Activated T-helper 1 cell treated with anti-CD3 and anti-CD28 coated beads, Interleukin-2, amount 50 U/mL, for 16 hours (primary cell): ENCODE measurements at places on chromosomes 7 and 10.

- DNase-seq: no peak
These were observed 117.0 kb downstream of the POU6F2 start for GRCh38 chr7:39094731-39095130.

GRCh38 chr7:33459340-33459751 is 330.0 kb downstream of the BBS9 start:
- DNase-seq: no peak

- DNase-seq: no peak
These were observed 29.7 kb downstream of the GBX1 start for GRCh38 chr7:151137791-151138152.

DNA sequence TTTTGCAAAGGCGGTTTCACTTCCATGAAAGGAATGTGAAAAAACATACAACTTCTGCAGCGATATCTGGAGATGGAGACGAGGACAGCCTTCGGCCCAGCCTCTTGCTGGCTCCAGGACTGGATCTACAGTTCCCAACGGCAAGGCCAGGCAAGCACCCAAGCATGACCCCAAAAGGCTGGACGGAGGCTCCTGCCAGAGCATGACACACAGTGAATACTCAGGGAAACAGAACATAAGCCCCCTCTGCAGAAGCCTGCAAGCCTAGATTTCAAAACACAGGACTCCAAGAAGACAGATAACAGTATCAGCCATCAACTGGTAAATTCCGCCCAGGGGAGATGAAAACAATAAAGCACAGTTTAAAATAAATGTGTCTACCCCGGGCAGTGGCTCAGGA is 3.3 kb upstream of the LRRC27 start:
- no peak for DNase-seq

DNA sequence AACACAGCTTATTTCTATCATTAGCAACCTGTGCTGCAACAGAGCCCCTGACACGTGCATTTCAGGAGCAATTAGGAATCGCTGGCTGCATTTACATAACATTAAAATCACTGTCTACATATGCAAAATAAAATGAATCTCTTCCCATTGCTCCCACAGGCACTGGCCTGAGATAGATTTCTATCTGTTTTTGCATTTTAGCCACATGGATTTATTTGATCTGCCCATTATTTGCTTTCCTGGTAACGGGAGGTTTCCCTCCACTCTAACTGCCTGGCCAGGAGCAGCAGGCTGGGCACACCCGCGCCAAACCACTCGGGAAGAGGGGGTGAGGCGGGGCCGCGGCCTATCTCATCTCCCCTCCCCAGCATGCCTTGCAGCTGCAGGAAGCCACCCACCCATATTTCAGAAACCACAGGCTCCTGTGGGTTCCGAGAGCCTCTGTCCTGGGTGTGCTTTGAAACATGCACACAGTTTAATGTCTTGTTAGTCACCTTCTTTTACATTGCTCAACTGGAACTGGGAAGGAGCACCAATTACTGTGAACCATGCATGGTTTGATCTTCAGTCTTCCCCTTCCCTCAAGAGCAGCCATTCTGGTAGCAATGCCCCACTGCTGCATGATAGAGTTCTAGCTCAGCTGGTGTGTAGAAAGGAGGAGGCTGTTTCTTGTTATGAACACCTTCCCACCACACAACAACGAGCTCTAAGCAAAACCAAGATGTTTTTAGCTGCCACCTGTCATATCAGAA is 37.7 kb upstream of the IKZF1 start:
- DNase-seq: peak; percentile 55

- DNase-seq: no peak
These were observed 17.2 kb upstream of the MXI1 start for GRCh38 chr10:110190170-110190569.

GRCh38 chr10:45294681-45295080 is 20.7 kb downstream of the OR13A1 start:
- DNase-seq: no peak

GRCh38 chr7:157791261-157791660 is 454.5 kb downstream of the DNAJB6 start:
- DNase-seq: no peak

GRCh38 chr7:68767462-68767861 is 830.8 kb upstream of the AUTS2 start:
- DNase-seq: no peak

GRCh38 chr7:140670343-140670935 is 2.3 kb upstream of the ADCK2 start:
- DNase-seq: no peak

- DNase-seq: no peak
These were observed at the start of gene KLF14 for GRCh38 chr7:130733931-130734814. Gene KLF14, minus strand, starts transcription at chr7:130734207. Its CDS starts 174 bp downstream, at chr7:130734033.

GRCh38 chr7:139640681-139641080 is 117.2 kb downstream of the CLEC2L start:
- no peak for DNase-seq

DNA sequence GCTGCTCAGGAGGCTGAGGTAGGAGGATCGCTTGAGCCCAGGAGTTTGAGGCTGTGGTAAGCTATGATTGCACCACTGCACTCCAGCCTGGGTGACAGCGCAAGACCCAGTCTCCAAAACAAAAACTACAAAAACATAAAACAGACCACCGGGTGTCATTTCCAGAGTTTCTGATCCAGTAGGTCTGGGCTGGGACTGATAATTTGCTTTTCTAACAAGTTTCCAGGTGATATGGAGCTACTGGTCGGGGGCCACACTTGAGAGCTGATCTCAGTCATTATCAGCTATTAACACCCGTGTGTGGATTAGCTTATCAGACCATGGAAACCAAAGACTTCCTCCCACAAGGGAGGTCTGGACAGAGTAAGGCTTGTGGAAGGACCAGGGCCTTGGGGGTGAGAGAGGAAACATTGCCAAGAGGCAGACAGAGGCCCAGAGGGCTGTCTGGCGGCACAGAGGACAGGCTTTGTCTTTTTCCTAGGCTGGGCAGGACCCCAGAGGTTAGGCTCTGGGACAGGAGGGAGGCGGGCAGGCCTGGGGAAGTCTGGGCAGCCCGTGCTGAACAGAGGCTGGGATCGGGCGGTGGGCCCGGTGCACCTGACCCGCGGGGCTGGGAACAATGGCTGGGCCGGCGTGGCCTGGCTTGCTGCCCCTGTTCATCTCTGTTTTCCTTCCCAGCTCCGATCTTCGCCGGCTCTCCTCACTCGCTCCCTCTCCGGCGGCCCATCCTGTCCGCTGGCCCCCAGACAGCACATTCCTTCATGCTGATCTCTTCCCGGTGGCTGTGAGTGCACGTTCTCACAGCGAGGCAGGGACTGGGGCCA is 25.2 kb downstream of the TMEM270 start:
- no peak for DNase-seq

GRCh38 chr7:117555260-117555659 is 75.4 kb downstream of the CFTR start:
- DNase-seq: no peak

DNA sequence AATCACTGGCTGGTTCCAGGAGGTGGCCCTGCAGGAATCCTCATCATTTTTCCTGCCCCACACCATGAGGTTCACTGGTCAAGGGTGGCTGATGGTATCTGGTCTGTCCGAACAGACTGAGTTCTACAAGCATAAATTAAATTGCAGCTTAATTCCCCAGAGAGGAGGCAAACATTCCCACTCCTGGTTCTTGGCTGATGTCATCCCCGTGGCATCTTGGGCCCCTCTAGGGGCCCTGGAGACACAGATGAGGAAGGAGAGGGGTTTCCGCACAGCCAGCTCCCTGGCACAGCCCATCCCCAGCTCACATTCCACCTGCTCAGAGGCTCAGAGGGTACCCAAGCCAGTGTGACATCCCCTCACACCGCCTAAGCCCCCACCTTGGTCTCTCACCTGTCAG is 5.3 kb upstream of the KLRG2 start:
- no peak for DNase-seq

DNA sequence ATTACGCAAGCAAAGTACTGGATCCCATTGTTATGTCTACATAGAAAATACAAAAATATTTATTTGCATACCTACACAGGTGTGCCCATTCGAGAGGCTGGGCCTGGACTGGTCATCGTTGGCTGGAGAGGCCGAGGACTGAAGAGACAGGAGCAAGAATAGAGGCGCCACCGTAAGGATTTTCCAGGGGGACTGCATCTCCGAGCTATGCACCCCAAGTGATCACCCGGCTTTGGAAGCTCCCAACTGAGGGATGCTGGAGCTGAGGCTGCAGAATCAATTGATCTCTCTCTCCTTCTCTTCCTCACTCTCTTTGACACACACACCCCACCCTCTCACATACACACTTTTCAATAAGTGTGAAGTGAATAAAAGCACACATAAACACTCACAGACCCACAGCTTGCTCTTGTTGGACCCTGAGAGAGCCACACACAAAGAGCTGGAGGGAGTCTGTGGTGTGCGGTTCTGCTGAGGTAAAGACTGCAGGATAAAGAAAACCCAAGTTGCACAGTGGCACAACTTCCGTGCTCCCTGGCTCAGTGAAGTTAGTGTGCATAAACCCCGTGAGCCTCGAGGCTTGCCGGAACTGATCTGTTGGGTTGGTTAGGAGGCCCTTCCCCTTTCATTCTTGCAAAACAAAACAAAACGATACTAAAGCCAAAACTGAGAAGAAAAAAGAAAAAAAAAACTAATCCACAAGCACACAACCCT is at the start of gene AOAH:
Gene AOAH, minus strand, starts transcription at position 544 of the 714 bp plus-strand sequence. Its CDS starts 346 bp downstream, at position 198.
- peak; percentile 24 for DNase-seq

DNA sequence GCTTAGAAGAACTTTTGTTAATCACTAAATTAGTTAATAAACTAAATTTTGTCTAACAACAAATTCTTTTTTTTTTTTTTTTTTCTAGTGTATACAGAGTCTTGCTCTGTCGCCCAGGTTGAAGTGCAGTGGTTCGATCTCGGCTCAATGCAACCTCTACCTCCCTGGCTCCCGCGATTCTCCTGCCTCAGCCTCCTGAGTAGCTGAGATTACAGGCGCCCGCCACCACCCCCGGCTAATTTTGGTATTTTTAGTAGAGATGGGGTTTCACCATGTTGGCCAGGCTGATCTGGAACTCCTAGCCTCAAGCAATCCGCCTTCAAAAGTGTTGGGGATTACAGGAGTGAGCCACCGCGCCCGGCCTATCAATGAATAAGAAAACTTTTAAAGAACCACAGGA is 1.1 kb upstream of the IQUB start:
- no peak for DNase-seq

GRCh38 chr10:75544993-75545706 is 113.7 kb downstream of the LRMDA start:
- no peak for DNase-seq

- no peak for DNase-seq
These were observed 693 bp downstream of the CREB5 start for GRCh38 chr7:28413011-28413410.

DNA sequence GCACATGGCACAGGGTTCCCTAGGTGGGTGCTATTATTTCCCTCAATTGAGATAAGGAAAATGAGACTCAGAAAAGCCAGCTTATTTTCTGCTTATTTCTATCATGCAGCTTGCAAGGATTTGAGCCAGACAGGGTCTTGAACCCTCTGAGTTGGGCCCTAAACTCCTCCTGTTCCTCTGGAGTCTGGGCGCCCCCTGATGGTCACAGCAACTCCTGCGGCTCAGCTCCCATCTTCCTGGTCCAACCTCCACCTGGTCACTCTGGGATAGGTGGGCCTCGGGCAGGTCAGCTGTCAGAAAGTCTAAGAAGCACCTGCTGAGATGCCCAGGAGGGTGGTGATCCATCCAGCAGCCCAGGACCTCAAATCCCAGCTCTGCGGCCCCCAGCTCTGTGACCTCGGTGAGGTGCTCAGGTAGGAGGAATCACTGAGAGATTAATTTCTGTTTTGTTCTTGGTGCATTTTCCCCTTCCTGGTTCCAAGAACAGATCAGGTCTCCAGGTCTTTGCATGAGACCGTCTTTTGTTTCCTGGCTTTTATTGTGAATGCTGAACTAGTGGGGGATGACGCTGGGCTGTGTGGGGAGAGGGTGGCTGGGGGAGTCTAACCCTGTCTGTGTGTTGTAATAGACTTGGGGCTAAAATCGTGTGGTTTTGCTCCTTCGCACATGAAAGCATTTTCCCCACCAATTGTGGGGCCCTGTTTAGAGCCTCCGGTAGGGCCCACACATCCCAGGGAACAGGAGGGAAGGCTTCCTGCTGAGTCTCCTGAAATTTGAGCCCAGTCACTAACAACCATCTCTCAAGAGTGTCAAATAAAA is 32.8 kb downstream of the TMEM130 start:
- DNase-seq: no peak

- DNase-seq: no peak
These were observed 5.3 kb downstream of the SH3PXD2A start for GRCh38 chr10:103849880-103850571.

DNA sequence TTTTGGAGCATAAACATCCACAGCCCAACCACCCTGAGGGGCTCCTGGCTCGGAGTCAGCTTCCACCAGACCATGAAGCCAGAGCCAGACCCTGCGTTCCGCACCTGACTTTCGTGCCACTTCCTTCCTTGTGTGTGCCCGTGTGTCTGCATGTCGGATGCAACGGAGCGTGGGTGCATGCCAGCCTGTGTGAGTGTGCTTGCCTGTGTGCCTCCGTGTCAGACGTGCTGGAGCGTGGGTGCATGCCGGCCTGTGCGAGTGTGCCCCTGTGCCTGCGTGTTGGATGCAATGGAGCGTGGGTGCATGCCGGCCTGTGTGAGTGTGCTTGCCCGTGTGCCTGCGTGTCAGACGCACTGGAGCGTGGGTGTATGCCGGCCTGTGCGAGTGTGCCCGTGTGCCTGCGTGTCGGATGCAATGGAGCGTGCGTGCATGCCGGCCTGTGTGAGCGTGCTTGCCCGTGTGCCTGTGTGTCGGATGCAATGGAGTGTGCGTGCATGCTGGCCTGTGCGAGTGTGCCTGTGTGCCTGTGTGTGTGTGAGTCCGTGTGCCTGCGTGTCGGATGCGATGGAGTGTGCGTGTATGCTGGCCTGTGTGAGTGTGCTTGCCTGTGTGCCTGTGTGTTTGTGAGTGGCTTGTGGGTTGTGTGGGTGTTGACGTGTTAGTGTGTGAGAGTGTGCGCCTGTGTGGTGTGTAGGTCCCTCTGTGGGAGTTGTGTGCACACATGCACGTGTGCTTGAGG is 28.1 kb upstream of the KNDC1 start:
- no peak for DNase-seq

- no peak for DNase-seq
These were observed 359.6 kb downstream of the ARL4A start for GRCh38 chr7:13047061-13047460.
